ENCODE measurements at places on chromosomes 1 and 21. TPM values are rescaled to one million over a fixed set of nuclear protein-coding genes. Genes with fewer than 3 reads are reported as not detected.
A peak's percentile ranks its signal among the peaks of the same experiment; 100 is the strongest.

PLD5 gene
- total RNA-seq = under 0.01 TPM

CHI3L2 gene
- total RNA-seq = 23.0 TPM

SLC25A34 gene
- 1.5 TPM for total RNA-seq

LDLRAD1 gene
- total RNA-seq = 27.4 TPM

S1PR1 gene
- total RNA-seq = 72.1 TPM

MTARC2 gene
- total RNA-seq = 68.3 TPM

FCGR3A gene
- total RNA-seq = 84.9 TPM

HCRTR1 gene
- not detected for total RNA-seq

OR2L13 gene
- not detected for total RNA-seq

DNA sequence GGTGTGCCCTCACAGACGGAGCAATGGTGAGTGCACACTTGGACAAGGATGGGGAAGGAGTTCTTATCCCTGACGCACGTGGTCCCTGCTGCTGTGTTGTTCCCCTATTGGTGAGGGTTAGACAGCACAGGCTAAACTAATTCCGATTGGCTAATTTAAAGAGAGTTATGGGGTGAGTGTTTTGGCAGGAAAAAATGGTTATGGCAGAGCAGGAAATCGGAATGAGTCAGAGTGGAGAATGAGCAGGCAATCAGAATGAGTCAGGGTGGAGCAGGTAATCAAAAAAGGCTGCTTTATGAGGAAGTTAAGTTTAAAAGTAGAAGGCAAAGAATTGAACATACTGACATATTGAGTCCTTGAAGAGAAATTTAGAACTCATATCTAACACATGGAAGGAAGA, 100.5 kb downstream of the NGF start:
- H3K4me3 ChIP-seq = no peak overlapping the region
- no peak for DNase-seq
- no peaks in the 10 kb centered on the region for H3K36me3 ChIP-seq
- no peak overlapping the region for H3K27ac ChIP-seq

GRCh38 chr21:45152265-45152746, 77.9 kb downstream of the ADARB1 start:
- peak; percentile 75 for DNase-seq
- H3K4me1 ChIP-seq = peaks cover 10% of the 10 kb centered on the region
- H3K27ac ChIP-seq = no peak overlapping the region
- no peaks in the 10 kb centered on the region for H3K36me3 ChIP-seq
- no peak overlapping the region for H3K4me3 ChIP-seq

- H3K27ac ChIP-seq = no peak overlapping the region
- no peaks in the 10 kb centered on the region for H3K36me3 ChIP-seq
- no peaks in the 10 kb centered on the region for H3K4me1 ChIP-seq
- H3K4me3 ChIP-seq = no peak overlapping the region
- no peaks in the 10 kb centered on the region for H3K27me3 ChIP-seq
- DNase-seq = no peak
Measured at GRCh38 chr1:199585392-199585791, 442.1 kb upstream of the NR5A2 start.

DNA sequence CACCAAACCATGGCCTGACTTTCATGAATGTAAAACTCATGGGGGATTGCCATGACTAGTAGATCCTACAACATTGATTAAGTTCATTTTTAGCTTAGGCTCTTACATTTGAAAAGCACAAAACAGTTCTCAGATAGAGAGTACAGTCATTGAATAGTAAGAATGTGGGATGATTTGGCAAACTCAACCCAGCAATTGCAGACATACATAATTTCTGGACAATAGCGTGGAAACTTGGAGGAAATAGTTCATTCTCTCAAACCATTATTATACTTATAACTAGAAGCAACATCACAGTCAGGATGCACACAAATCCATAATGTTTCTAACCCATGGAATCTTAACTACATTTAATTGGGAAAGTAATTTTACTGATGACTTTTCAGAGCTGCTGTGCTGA, 598.2 kb downstream of the LMO4 start:
- H3K36me3 ChIP-seq = no peaks in the 10 kb centered on the region
- no peak overlapping the region for H3K27ac ChIP-seq
- DNase-seq = no peak
- no peak overlapping the region for H3K4me3 ChIP-seq

- no peaks in the 10 kb centered on the region for H3K36me3 ChIP-seq
- no peaks in the 10 kb centered on the region for H3K27me3 ChIP-seq
- H3K4me1 ChIP-seq = no peaks in the 10 kb centered on the region
- H3K4me3 ChIP-seq = no peak overlapping the region
- no peak overlapping the region for H3K27ac ChIP-seq
- DNase-seq = no peak
Measured at GRCh38 chr1:198491028-198491427, 49.5 kb downstream of the ATP6V1G3 start.

- H3K27me3 ChIP-seq = no peaks in the 10 kb centered on the region
- no peak for DNase-seq
- no peaks in the 10 kb centered on the region for H3K36me3 ChIP-seq
- H3K4me3 ChIP-seq = no peak overlapping the region
Measured at GRCh38 chr21:33112681-33113080, 42.7 kb downstream of the OLIG1 start.

GRCh38 chr1:21341022-21341421, 50.8 kb upstream of the ECE1 start:
- H3K27ac ChIP-seq = peak overlapping the region; percentile 84
- peaks cover 73% of the 10 kb centered on the region for H3K4me1 ChIP-seq
- no peak overlapping the region for H3K4me3 ChIP-seq
- no peaks in the 10 kb centered on the region for H3K27me3 ChIP-seq
- H3K36me3 ChIP-seq = no peaks in the 10 kb centered on the region

DNA sequence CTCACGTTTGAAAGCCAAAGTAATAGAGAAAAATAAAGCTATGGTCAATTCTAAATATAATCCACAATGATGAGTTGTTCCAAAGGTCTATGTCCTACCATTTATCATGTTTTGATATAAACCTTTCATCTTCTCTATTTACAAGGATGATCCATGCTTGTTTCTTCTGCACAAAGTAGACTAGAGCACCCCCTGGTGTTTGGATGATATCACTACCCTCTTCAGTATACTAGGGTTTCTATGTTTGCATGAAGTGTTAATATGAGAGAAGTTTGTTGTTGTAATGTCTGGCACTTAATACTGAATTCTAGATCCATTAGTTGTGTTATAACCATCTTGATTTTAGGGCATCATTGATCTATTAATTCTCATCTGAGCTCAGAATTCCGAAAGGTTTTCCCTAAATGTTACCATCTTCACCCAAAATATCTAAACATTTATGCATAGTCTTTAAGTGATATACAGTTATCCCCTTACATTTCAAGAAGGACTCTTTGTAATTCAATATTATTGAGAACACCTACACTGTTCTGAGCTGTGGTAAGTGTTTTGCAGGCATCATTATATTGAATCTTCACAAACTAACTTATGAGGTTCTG, 21.1 kb downstream of the CLDN8 start:
- no peak for DNase-seq
- H3K27me3 ChIP-seq = no peaks in the 10 kb centered on the region
- no peak overlapping the region for H3K4me3 ChIP-seq
- no peaks in the 10 kb centered on the region for H3K36me3 ChIP-seq
- H3K4me1 ChIP-seq = no peaks in the 10 kb centered on the region
- H3K27ac ChIP-seq = no peak overlapping the region

GRCh38 chr1:110203021-110203661, 7.0 kb upstream of the KCNC4 start:
- no peak overlapping the region for H3K4me3 ChIP-seq
- H3K27ac ChIP-seq = no peak overlapping the region
- peak; percentile 31 for DNase-seq
- no peaks in the 10 kb centered on the region for H3K27me3 ChIP-seq
- H3K4me1 ChIP-seq = peaks cover 7% of the 10 kb centered on the region
- H3K36me3 ChIP-seq = no peaks in the 10 kb centered on the region

DNA sequence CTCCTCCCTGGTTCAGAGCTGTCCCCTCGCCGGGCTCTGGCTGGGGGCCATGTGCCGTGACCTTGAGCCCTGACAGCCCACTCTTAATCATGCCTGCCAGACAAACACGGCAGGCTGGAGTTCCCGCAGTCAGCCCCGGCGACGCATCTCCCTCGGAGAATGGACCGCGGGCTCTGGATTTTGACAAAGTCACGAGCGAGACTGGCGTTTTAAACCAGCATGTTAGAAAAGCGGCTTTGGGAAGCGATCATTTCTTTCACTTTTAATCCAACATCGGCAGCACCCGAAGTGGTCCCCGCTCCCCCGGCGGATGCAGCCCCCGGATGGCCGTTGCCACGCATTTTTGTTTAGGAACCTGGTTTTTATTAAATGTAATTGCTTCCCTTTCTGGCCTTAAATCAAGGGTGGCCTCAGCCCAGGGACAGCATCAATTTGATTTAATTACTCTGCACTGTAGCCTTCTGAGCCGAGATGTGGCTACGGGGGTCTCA, 70.9 kb downstream of the PRDM16 start:
- no peaks in the 10 kb centered on the region for H3K36me3 ChIP-seq
- H3K4me1 ChIP-seq = no peaks in the 10 kb centered on the region
- no peak overlapping the region for H3K4me3 ChIP-seq
- DNase-seq = peak; percentile 63

DNA sequence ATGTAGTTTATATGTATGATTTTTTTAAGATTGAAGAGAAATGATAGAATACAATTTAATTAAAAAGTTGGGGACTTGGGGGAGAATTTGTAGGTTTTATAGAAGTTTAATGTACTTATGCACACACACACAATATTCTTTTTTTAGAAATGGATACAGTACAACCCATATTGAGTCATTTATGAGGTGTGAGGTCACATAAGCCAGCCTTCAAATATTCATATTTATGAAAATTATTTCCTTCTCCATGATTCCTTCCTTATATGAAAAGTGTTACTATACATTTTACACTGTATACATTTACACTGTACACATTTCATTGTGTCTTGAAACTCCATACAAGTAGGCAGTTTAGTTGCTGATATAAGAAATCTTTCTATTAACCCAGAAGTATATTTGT, 96.2 kb upstream of the CHODL start:
- no peaks in the 10 kb centered on the region for H3K27me3 ChIP-seq
- no peak overlapping the region for H3K4me3 ChIP-seq
- no peaks in the 10 kb centered on the region for H3K4me1 ChIP-seq
- H3K27ac ChIP-seq = no peak overlapping the region

- H3K27ac ChIP-seq = no peak overlapping the region
- no peaks in the 10 kb centered on the region for H3K36me3 ChIP-seq
- H3K27me3 ChIP-seq = peaks cover 7% of the 10 kb centered on the region
- no peak overlapping the region for H3K4me3 ChIP-seq
- H3K4me1 ChIP-seq = peaks cover 18% of the 10 kb centered on the region
Measured at GRCh38 chr1:2499986-2500596, 24.0 kb downstream of the PLCH2 start.

DNA sequence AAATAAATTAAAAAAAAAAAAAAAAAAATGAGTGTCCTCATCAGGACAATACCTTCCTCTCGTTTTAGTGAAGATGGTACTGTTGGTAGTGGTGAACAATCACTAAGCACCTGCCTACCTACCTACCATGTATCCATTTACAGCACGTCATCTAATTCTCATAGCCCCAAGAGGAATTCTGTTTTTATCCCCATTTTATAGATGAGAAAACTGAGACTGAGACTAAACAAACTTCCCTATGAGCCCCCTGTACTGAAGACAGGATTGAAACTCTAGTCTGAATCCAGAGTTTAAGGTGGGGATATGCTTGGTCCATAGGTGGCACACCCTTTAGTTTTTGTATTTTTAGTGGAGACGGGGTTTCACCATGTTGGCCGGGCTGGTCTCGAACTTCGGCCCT, 17.3 kb upstream of the THEMIS2 start:
- no peaks in the 10 kb centered on the region for H3K27me3 ChIP-seq
- peaks cover 6% of the 10 kb centered on the region for H3K36me3 ChIP-seq
- H3K4me3 ChIP-seq = no peak overlapping the region
- peaks cover 6% of the 10 kb centered on the region for H3K4me1 ChIP-seq
- DNase-seq = no peak
- no peak overlapping the region for H3K27ac ChIP-seq

GRCh38 chr21:45910548-45911221, 70.9 kb upstream of the COL6A1 start:
- no peak overlapping the region for H3K4me3 ChIP-seq
- peak; percentile 73 for DNase-seq
- H3K27me3 ChIP-seq = no peaks in the 10 kb centered on the region

GRCh38 chr1:17199267-17200044, 5.5 kb upstream of the PADI1 start:
- H3K27ac ChIP-seq = no peak overlapping the region
- H3K36me3 ChIP-seq = no peaks in the 10 kb centered on the region
- no peaks in the 10 kb centered on the region for H3K27me3 ChIP-seq
- DNase-seq = no peak

DNA sequence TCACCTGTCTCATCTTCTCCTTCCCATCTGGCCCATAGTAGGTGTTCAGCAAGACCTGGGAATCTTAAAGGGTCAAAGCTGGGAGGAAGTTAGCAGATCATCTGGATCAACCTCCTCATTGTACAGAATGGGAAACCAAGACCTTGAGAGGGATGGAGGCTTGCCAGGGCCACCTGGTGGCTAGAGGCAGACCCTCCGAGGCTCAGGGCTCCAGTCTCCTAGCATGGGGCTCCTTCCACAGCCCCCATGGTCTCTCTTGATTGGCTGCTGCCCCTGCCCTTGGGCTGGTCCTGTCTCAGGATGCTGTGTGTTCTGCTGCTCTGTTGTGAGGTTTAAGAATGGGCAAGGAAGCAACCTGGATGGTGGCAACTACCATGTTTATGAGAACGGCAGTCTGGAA, 68.7 kb upstream of the CNTN2 start:
- no peaks in the 10 kb centered on the region for H3K36me3 ChIP-seq
- H3K4me1 ChIP-seq = no peaks in the 10 kb centered on the region
- no peak for DNase-seq
- H3K27ac ChIP-seq = no peak overlapping the region
- no peaks in the 10 kb centered on the region for H3K27me3 ChIP-seq
- H3K4me3 ChIP-seq = no peak overlapping the region

DNA sequence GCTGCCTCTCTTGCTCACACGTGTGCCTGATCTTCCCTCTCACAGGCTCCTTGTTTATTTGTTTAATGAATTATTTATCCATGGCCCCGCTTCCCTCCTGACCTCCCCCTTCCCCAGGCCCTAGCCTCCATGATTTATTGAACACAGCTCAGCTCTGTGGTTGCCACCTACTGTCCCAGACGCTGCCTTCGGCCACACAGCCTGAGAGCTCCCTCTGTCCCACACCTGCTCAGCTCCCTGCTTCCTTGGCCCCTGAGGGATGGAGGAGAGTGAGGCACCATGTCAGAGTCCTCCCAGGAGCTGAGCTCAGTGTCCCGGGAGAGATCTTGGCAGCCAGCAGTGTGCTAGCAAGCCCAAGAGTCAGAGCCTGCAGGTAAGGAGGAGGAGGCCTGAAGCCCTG, 3.1 kb upstream of the EFNA3 start:
- no peaks in the 10 kb centered on the region for H3K36me3 ChIP-seq
- no peak for DNase-seq
- H3K27ac ChIP-seq = no peak overlapping the region
- H3K4me1 ChIP-seq = peaks cover 36% of the 10 kb centered on the region

DNA sequence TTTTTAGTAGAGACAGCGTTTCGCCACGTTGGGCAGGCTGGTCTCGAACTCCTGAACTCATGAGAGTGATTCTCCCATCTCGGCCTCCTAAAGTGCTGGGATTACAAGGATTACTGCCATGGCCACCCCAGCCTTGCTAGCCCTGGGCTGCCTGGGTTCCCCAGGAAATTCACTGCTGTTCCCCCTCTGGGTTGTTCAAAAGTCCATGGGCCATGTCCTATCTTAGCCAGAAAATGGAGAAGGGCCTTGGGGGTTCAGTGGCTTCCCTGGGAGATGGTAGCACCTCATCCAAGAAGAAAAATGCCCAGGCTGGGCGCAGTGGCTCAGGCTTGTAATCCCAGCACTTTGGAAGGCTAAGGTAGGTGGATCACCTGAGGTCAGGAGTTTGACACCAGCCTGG, 20.9 kb downstream of the SLC26A9 start:
- H3K4me1 ChIP-seq = peaks cover 10% of the 10 kb centered on the region
- no peak overlapping the region for H3K27ac ChIP-seq
- H3K4me3 ChIP-seq = no peak overlapping the region
- no peak for DNase-seq

Data from upper lobe of left lung (tissue), 6 donors.